Activated T-helper 1 cell treated with anti-CD3 and anti-CD28 coated beads, Interleukin-2, amount 50 U/mL, for 16 hours (primary cell): ENCODE measurements at places on chromosomes 7 and 10.

DNA sequence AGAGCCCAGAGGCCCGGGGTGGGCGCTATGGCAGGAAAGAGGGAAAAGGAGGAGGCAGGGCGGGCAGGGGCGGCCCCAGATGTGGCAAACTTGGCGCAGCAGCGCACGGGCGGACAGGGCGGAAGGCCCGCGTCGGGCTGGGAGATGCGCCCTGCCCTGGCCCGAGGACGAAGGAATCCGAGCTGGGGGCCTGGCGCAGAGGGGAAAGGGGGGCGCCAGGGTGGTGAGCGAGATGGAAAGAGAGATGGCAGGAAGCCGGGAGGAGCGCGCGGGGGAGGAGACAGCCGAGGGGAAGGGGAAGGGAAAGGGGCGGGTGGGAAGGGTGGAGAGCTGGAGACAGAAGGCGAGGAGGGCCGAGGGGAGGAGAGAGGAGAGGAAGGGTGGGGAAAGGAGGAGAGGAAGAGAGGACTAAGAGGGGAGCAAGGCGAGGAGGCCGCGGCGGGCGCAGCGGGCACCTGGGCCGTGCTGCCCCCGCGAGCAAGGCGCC is at the start of gene MARVELD1:
Gene MARVELD1, plus strand, starts transcription at position 392 of the 487 bp plus-strand sequence. CDS start 147 bp downstream, outside the sequence.
- DNase-seq, result no peak

DNA sequence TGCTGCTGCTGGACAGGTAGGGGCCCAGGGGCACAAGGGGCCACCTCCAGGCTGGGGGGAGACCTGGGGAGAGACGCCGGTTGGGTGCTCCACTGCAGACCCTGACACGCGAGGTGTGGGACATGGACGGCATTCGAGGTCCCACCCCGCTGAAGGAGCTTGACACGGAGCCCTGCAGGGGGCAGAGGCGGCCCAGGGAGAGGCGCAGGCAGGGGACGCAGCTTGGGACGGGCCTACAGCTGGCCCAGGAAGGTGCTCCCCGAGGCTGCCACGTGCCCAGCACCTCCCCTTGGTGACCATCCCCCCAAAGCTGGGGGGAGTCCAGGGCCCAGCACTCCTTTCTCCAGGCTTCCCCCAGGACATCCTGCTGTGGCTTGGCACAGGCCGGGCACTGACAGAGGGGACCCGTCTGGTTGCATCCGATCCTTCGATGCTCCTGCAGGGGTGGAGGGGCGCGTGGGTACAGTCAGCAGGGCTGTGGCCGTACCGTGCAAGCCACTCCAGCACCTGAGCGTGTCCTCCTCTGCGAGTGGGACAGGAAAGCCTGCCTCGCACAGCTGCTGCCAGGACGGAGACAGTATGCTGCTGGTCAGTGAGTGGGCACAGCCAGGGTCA is 174.4 kb downstream of the ELFN1 start:
- no peak for DNase-seq

DNA sequence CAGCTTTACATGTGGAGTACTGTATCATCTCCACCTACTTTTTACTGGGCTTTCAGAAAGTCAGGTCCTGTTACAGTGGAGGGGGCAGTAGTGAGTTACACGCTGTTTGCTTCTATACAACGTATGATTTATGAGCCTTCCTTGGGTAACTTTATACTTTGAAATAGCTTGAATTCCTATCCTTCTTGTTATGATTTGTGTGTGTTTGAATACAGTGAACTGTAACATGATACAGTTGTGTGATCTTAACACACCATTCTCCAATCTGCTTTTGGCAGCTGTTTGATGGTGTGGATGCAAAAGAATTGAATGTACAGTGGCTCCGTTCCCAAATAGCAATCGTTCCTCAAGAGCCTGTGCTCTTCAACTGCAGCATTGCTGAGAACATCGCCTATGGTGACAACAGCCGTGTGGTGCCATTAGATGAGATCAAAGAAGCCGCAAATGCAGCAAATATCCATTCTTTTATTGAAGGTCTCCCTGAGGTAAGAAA is 41.7 kb downstream of the SP8 start:
- DNase-seq, result no peak

GRCh38 chr7:130144312-130145171 is 60.7 kb downstream of the TMEM209 start:
- DNase-seq, result no peak

- DNase-seq, result no peak
Observed at GRCh38 chr7:49295146-49295545, 370.8 kb downstream of the CDC14C start.

DNA sequence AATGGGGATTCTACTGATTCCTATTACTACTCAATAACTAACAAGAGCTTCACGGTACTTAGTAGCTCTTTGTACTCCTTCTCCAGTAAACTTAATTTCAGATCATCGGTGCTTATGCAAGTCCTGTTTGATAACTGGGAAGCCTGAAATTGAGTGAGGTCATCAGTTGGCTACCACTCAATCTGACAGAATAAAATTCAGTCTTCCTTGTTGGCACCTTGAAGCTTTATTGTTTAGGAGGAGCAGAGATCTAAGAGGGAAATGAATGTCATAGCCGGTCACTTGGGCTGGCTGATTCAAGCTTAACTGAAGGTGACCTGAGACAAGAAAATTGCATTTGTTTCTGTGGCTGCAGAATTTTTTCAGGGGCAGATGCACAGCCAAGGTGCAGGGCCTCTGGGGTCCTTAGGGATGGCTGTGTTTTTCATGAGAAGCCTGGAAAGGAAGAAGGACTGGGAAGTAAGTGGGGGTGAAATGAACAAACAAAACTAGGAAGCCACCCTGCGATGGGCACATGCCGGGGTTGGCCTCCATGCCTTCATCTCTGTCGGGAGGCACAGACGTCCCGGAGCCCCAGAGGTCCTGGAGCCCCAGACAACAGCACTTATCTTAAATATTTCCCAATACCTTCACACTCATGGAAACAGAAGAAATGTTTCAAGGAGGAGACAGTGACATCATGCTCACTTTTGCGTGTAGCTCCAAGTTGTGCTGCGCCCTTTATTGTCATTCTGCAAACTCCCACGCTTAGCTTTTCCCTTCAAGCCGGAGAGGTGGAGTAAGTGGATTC is 85.0 kb upstream of the KIF5B start:
- DNase-seq, result no peak

GRCh38 chr7:33554576-33554975 is 350.8 kb upstream of the BMPER start:
- no peak for DNase-seq

DNA sequence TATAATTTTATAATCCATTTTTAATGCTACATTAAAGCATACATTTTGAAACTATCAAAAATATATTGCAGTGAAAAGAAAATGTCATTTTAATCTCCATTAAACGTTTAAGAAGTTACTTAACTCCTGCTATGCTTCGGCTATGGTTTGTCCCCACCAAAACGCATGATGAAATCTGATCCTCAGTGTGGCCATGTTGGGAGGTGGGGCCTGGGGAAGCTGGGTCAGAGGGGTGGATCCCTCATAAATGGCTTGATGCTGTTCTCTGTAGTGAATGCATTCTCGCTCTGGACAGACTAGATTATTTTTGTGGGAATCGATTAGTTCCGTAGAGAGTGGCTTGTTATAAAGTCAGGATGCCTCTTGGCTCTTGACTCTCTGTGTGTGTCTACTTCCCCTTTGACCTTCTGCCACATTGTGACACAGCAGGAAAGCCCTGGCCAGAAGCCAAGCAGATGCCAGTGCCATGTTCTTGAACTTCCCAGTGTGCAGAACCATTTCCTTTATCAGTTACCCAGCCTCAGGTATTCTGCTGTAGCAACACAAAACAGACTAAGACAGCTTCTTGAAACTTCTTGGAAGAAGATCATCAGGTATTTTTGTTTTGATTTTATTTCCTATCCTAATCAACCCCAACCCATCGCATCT is 77.8 kb downstream of the TCERG1L start:
- no peak for DNase-seq

GRCh38 chr7:130904031-130904757 is 170.2 kb upstream of the KLF14 start:
- no peak for DNase-seq

DNA sequence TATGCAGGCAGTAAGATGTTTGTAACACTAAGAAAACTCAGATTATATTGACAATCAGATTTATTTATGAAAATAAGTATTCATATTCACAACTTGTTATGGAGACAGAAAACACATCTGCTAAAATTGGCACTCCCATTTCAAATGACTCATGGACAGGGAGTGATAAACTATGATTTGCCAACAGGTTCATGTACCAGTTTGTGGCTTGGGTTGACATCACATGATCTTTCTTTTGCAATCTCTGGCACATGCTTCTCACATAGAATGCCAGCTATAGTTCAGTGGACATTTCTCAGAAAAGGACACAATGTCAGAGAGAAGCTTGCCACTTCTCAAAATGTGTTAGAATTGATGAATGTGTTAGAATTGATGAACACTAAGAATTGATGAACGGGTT is 663.2 kb upstream of the ANKRD30A start:
- no peak for DNase-seq

GRCh38 chr10:132685101-132685891 is 100.7 kb downstream of the NKX6-2 start:
- DNase-seq, result no peak

GRCh38 chr7:142522735-142523134 is 226.5 kb upstream of the PRSS1 start:
- no peak for DNase-seq

- DNase-seq, result no peak
Observed at GRCh38 chr7:82599895-82600294, 156.3 kb upstream of the CACNA2D1 start.

GRCh38 chr10:126638542-126638941 is 32.0 kb downstream of the C10orf90 start:
- no peak for DNase-seq

DNA sequence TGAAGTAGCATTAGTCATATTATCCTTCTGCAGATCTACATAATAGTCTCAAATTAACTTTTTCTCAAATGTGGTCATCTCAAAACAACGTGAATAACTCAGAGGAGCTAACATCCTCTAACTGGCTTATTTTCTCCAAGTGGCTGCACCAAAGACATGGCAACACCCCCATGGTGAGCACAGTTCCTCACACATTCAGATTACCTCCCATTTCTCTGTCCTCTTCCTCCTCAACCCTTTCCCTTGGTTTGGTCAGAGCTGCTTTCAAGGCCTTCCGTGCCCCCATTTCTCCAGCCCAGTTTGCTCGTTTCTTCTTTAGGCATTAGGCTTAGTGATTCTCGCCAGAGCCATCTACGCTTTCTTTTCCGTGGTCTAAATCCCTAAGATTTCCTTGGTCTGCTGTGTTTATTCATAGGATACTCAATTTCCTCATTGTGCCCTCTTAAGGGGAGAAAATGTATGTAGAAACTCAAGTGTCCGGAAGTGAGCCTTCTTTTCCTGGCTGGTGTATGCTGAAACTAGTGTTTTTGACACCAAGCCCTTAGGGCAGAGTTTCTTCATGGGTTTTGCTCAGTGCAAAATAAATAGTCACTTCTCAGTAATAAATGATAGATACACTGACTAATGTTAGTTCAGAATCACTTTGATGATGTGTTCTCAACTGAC is 2.6 kb downstream of the MET start:
- no peak for DNase-seq

GRCh38 chr7:15168489-15168888 is 265.9 kb upstream of the DGKB start:
- no peak for DNase-seq

GRCh38 chr10:35268323-35268722 is 68.0 kb upstream of the CCNY start:
- no peak for DNase-seq

- DNase-seq, result no peak
Observed at GRCh38 chr7:36082216-36082615, 70.8 kb upstream of the EEPD1 start.

- no peak for DNase-seq
Observed at GRCh38 chr10:91512458-91512857, 102.3 kb downstream of the HECTD2 start.

GRCh38 chr7:2644562-2645273 is 12.9 kb downstream of the TTYH3 start:
- no peak for DNase-seq

- DNase-seq, result no peak
Observed at GRCh38 chr7:133364959-133365690, 112.2 kb downstream of the EXOC4 start.

DNA sequence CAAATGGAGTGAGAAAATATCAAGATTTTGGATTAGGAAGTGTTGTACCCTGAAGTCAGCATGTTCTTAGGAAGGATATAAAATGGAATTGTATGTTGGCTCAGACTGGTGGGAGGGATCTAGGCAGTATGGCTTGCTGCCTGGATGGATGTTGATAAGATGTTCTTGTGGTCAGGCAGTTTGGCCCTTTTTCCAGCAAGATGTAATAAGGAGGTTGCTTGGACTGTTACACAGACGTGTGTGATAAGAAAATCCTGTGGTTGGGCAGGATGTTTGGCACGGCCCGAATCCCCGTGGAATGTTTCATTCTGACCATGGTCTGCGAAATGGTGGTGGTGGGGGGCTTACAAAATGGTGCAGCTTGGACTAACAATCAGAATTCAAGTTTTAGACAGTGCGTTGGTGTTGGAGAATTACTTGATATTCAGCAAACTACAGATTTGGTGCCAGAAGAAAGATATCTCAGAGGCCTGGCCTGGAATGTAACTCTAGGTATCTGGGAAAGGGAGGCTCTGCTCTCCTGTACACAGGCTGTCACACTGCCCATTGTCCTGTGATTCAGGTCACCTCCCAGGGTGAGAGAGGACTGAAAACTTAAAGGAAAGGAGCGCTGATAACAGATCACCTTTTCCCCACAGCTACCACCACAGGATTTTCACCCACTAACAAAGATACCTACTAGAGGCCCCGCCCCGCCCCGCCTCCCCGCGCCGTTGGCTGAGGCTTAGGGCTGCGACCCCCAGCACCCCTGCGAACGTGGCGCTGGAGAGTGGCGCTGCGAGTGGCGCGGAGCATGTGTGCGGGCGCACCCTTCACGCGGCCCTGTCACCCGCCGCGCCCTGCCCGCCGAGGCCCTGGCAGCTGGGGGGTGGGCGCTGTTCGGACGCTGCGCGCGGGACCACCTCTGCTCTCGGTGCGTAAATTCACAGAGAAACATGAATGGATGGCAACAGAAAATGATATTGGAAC is 19.3 kb upstream of the ZNF680 start:
- DNase-seq, result no peak

DNA sequence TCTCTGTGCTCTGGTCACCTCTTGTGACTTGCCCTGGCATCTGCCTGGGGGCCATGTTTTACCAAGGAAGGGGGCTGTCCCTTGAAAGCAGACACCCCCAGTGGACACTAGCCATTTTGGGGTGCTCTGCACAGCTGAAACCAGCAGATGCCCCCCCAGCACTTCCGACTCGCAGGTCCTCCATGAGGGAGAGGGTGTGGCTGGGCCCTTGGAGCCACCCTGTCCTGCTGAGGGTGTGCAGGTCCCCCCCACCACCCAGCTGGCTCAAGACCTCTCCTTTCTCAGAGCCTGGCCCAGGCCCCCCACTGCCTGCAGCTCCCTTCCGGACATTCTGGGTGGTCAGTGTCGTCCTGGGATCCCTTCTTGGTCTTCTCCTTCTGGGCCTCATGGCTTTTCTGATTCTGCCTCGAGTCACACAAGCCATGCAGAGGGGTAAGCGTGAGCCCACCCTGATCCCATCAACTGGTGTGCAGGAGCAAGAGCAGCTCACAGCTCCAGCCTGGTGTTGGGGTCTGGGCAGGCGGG is 12.3 kb downstream of the SCART1 start:
- DNase-seq, result no peak
